Activated T-cell treated with anti-CD3 and anti-CD28 coated beads for 1 hour (primary cell): ENCODE measurements at places on chromosomes 12 and 14.

GRCh38 chr14:21264025-21264801 lies 5.0 kb downstream of the HNRNPC start:
- no peak for DNase-seq

- DNase-seq, result no peak
These were observed 3.0 kb upstream of the ZC3H14 start for GRCh38 chr14:88559852-88560251.

GRCh38 chr14:72716476-72716875 lies 177.4 kb downstream of the DPF3 start:
- no peak for DNase-seq

GRCh38 chr12:2895511-2895910 lies 4.8 kb downstream of the TULP3 start:
- no peak for DNase-seq

GRCh38 chr12:46084666-46085631 lies 94.6 kb upstream of the SCAF11 start:
- no peak for DNase-seq

- DNase-seq, result no peak
These were observed 18.9 kb upstream of the POC1B start for GRCh38 chr12:89544681-89545184.

DNA sequence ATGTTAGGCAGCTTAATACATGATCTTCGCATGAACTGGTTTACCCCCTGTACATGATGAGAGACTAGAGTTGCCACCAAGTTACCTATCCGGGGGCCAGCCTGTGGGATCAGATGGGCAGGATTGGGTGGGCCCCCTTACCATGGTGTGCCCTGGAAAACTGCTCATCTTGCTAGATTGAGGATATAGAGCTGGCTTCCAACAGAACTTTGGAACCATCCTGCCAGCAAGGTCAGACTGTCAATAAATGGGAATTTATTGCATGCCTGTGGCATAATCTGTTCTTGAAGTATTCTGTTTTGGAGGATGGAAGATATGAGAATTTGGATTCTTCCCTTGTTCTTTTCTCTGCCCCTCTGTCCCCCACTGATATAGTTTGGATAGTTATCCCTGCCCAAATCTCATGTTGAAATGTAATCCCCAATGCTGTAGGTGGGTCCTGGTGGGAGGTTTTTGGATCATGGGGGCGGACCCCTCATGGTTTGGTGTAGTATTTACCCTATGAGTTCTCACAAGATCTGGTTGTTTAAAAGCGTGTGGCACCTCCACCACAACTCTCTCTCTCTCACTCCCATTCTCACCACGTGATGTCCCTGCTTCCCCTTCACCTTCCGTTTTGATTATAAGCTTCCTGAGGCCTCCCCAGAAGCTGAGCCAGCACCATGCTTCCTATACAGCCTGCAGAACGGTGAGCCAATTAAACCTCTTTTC lies 3.7 kb upstream of the TM9SF1 start:
- DNase-seq, result no peak

- no peak for DNase-seq
These were observed 62.4 kb downstream of the ATF7IP start for GRCh38 chr12:14427929-14428328.

DNA sequence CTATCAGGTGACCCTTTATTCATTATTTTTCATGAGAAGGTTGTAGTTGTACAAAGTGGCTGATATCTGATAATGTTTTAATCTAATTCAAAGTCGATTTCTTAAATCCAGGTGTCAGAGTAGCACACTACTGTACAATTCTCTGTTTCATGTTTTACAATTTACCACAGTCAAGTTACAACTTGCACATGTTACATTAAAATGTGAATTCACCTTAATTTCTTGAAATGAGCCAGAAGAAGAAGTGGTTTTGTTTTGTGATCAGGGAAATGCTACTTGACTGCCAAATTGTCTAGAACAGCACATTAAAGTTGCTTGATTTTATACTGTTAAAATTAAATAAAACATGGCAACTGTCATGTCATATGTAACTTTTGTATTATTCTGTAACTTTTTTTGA lies 23.2 kb downstream of the LRRK2 start:
- no peak for DNase-seq

GRCh38 chr12:11812586-11813437 lies 163.3 kb downstream of the ETV6 start:
- no peak for DNase-seq

- no peak for DNase-seq
These were observed 197.8 kb upstream of the PRKD1 start for GRCh38 chr14:30125322-30125979.

DNA sequence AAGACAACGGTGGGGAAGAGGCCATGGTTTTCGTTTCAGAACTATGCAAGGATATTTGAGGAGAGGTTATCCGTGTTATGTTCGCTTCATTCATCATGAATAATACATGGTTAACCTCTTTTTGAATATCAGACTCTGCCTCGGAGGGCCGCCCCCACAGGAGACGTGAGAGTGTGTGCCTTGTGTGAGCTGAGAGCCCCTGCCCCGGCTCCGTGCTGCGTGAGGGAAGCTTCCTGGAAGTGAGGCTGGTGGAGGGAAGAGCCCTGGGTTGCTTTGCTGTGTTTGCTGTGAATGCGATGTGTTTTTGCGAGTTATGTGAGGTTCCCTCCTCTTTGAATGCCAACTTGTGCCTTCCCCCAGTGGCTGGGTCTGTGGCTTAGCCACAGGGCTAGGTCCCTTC lies 146.0 kb upstream of the RTL1 start:
- no peak for DNase-seq

- DNase-seq, result no peak
These were observed at the start of gene ATN1 for GRCh38 chr12:6927379-6928021. Gene ATN1, plus strand, starts transcription at chr12:6927959. Its CDS starts 6,043 bp downstream, at chr12:6934002.
